ENCODE measurements at places on chromosomes 7 and 10. TPM values are rescaled to one million over a fixed set of nuclear protein-coding genes. Genes with fewer than 3 reads are reported as not detected.

The HOXA9 gene
- 2.6 TPM for total RNA-seq

The NRBF2 gene
- total RNA-seq, result 12.9 TPM

The HOGA1 gene
- total RNA-seq, result 21.7 TPM

The UPF2 gene
- total RNA-seq, result 18.4 TPM

The OR13A1 gene
- not detected for total RNA-seq

The INHBA gene
- total RNA-seq, result 0.64 TPM
